ENCODE measurements at places on chromosomes 12 and 14.

- DNase-seq, result no peak
These were observed 10.7 kb upstream of the NEUROD4 start for GRCh38 chr12:55008944-55009585.

DNA sequence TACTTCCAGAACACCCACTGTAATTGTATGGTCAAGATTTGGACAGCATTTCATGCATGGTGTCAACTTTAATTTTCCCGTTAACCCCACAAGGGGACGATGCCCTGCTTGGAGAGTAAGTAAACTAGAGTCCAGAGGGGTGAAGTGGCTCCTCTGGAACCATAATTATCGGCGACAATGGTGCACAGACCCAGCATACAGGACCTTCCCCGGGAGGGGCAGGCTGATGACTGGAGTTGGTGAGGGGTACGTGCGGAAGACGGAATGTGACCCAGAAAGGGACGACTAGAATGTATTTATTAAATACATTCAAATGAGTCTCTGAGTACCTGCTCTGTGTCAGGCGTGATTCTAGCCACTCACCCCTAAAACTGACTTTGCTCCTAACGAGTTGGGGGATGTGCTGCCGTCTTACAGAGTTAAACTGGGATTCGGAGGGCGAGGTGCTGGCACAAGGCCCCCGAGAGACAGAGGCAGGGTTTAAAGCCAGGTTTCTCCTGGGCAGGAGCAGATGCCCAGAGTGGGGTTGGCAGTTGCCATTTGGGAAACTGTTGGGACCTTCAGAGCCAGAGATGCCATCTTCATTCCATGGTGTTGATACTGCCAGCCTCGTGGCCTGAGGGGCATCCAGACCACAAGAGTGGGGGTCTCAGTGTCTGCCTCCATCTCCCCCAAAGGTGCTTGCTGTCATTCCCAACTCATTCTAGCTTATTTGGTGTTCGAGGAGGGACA, 10.9 kb downstream of the RTL1 start:
- no peak for DNase-seq

- DNase-seq, result peak; percentile 81
These were observed 36.8 kb downstream of the VDR start for GRCh38 chr12:47868041-47868440.

DNA sequence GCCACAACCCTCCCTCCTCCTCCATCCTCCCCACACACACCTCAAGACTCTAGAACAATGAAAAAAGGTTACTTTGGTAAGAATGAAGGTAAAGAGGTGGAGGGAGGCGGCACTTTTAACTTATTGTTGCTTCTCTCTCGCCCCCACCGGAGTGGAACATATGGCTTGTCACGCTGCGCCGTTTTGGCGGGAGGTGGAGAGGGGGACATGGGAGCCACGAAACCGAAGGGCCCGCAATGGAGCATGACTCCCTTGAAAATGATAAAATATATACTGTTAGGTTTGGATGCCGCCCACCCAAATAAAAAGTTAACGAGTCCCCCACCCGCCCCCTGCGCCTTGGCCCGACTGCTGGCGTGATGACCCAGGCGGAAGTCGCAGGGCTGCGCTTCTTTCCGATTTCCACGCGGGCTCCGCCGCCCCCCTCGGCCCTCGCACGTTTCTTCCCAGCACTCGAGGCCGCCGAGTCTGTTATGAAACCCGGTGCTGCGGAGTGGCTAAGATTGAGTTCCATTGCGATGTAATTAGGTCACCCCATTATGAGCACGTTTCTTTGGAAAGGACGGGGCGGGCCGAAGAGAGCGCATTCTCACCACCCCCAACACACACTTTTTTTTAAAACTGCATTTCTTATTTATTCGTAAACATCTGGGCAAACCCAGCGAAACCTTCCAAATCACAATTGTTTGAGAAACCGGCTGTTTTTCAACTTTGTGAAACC, 1.4 kb upstream of the ZFP36L1 start:
- peak; percentile 94 for DNase-seq

DNA sequence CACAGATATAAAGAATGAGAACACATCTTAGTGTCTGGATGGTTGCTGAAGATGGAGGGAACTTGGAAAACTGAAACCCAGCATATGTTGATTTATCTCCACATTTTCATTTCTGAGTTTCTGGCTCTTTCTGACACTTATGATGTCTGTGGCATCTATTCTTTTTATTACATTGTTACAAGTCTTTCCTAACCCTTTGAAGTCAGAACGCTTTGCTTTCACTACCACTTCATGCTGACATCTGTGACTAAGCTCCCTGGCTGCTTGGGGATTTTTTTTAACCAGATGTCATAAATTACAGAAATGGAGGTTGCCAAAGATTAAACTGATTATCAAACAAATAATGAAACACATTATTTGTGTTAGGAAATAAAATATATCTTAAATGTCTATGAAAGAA, 188.7 kb downstream of the KITLG start:
- peak; percentile 77 for DNase-seq
